ENCODE measurements at places on chromosomes 6 and 20.

GRCh38 chr6:17250237-17250636 is 30.9 kb upstream of the RBM24 start:
- no peak for DNase-seq

DNA sequence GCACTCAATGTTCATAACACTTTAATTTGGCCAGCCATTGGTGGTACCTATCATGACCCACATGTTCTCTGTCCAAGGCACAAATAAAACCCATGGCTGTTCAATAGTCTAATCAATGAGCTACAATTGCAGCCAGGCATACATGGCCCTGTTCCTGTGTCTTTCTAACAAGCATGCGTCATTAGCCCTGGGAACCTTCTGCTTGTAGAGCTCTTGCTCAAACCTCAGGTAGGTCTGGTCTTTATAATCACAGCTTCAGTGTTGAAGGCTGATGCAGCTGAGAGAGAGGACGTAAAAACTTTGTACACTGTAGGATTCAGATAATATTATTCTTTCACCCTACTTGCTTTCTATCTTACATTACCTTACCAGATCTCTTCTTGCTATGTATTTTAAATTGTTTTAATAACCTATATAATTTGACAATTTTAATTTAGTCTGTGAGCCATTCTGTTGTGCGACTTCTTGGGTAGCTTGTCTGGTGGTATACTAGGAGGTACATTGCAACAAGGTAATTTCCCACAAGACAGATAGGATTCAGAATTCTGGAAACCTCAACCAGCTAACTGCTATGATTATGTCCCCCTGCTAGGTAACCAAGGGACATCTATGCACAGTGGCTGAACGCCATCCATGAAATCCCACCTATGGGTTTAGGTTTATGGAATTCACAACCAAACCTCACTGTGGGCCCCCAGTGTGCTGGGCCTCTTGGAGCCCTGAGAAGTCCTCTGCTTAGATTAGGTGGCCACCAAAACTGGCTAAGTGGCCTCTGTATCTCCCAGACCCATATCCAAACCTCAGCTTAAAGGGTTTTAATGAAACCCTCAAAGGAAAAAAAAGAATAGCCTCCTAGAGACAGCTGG is 55.4 kb upstream of the RIPOR2 start:
- DNase-seq, result no peak

DNA sequence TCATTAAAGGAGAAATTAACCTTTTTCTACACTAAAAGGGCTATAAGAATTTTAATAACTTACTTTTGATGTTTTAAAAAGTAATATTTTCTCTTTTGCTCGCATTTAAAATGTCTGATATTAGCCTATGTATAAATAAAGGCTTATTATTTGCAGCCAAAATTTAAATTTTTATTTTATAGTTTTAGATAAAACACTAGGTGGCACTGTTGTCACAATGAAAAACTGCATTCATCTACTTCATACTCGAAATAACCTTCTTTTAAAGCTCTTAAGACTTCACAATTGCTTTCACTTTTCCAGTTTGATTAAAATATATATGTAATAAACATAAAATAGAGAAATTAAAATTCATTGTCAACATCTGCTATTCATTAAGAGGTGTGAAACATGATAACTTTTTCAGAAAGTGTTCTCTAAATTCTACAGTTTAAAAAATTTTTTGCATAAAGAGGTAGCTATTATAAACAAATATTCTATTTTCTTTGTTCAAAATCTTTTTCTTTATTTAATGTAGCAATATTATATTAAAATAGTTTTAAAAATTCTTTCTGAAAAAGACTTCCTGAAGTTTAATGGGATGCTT is 78.8 kb upstream of the DEFB112 start:
- peak; percentile 2 for DNase-seq

DNA sequence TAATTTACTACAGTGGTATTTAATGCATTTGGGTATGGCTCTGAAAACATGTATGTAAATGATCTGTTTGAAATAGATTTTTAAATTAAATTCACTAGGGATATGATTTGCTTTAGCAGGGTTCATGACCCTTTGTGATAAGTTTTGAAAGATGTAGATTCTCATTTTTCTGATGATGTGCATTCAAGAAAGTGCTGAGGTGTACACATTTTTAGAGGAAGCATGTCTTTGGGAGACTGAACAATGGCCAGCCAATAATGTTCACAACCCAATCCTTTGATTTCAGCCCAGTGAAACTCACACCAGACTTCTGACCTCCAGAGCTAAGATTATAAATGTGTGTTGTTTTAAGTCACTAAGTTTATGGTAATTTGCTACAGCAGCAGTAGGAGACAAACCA is 71.1 kb downstream of the TMEM244 start:
- DNase-seq, result no peak

- no peak for DNase-seq
Observed at GRCh38 chr20:10854976-10855375, 181.2 kb upstream of the JAG1 start.

DNA sequence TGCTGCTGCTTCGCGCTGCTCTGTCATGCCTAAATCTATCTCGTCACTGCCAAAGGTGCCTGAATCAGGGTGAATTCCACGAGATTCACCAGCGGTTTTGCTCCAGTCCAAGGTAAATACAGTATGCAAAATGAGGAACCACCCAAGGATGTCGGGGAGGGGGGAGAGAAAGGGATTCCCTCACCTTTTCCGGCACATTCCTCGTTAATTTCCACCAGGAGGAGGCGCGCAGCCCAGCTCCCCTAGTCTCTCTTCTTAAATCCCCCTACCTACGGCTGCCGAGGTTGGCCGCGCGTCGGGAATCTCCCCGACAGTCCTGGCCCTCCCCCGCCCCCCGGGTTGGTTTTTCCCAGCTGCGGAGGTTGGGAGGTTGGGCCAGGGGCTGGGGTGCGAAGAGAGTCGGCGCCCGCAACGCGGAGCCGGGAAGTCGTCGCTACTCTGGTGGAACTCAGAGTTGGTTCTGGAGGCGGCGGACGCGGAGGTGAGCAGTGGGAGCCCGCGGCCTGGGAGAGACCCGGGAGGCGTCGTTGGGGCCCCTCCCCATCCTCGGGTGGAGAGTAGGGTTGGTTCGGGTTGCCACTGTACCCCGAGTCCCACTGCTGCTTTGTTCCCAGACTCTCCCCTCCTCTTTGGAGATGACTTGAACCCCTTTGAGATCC is at the start of gene TPBG:
TPBG (plus strand) TSS at position 390 of the 659 bp plus-strand sequence. CDS start 1,145 bp downstream, outside the sequence.
- DNase-seq, result no peak

- DNase-seq, result no peak
Observed at GRCh38 chr6:71721642-71722041, 164.7 kb upstream of the RIMS1 start.

DNA sequence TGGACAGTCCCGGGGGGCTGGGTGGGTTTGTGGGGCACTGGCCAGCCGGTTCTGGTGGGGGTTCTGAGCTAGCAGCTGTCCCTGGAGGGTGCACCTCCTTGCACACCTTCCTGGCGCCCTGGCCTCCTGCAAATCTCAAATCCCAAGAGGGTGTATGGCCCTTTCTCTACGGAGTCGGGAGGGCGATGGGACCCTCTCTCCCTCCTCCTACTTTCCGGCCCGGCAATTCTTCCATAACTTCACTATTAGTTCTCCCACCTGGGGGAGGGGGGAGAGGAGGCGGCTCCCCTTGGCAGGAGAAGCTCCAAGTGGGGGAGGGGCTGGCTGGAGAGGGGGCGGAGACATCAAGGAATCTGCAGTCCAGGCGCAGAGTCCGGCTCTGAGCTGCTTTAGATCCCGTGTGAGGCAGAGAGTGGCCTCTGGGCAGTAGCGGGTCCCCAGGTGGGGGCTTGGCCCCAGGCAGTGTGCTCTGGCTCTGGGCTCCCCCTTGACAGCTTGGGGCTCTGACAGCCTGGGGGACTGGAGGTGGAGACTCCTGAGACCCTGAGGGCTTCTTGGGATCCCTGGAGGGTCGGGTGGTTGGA is 1.4 kb upstream of the LAMA5 start:
- DNase-seq, result no peak

DNA sequence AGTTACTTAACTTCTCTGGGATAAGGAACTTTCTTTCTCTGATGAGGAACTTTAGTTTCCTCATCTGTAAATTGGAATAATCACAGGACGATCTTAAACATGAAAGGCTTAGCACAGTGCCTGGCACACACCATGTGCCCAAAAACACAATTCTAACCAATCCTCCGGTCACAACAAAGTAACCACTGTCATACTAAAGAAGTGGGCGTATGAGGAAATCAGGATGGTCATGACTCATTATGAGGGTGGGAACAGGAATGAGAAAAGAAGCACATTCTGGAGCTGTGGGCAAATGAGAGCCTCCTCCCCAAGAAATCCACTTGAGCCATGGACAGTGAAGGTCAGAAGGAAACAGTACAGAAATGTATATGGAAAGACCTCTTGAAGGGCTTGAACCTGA is 82.9 kb downstream of the LRFN2 start:
- DNase-seq, result no peak

- no peak for DNase-seq
Observed at GRCh38 chr20:33656783-33657703, 5.1 kb upstream of the C20orf144 start.

DNA sequence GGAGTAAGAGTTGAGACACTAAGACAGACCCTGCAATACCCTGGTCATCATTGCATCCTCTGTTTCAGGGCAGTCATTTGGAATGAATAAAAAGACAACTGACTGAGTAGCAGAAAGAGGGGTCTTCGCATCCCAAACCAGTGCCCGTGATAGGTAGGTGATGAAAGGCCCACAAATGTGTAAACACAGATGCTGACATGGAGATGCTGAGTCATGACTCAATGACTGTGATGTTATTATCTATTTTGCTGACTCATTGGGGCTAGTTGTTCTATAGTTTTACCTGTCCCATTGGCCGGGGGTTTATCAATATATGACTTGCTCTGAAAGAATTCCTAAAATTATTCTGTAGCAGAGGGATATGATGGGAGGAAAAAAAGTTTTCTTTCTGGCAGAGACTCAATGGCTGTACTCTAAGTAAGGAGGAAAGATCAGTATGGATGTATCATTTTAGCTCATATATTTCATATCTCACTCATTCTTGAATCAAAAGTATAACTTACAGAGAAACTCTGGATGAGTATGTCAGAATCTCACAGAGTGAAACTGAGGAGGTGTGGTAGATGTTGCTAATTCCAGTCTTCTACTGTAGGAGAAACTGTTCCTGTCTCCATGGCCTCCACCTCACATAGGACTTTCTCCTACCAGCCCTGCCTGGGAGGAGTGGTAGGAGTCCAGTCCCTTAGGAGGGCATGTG is 119.9 kb upstream of the PREP start:
- DNase-seq, result peak; percentile 31

- DNase-seq, result no peak
Observed at GRCh38 chr6:17491416-17492142, 98.2 kb downstream of the CAP2 start.

- DNase-seq, result no peak
Observed at GRCh38 chr6:52457096-52457495, 37.0 kb downstream of the EFHC1 start.

DNA sequence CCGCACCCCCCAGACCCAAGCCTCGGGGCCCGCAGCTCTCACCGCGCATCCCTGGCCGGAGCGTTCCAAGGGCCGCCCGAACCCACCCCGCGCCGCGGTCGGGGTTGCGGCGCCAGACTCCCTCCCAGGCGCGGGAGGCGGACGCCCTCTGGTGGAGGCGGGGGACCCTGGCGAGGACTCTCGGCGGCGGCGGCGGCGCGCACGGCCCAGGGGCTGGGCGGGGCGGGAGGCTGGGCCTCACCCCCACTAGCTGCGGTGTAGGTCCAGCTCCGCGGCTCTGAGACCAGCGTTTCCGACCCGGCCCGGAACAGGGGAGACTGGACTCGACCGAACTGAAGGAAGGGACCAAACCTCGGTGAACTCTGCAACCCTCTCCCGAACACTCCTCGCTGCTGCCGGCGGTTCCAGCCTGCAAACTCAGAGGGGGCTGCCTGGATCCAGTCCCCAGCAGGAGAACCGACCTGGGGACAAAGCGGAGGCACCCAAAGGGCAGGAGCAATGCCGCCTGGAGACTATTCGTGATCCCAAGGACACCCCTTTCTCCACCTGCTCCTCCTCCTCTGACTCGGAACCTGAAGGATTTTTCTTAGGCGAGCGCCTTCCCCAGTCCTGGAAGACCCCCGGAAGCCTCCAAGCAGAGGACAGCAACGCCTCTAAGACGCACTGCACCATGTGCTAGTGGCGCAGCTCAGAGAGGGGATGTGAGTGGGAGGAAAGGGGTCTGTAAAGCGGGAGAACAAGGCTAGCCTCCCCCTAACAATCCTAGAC is 859 bp upstream of the TOMM6 start:
- DNase-seq, result peak; percentile 87

GRCh38 chr6:11770546-11771466 is 7.8 kb downstream of the ADTRP start:
- DNase-seq, result no peak

DNA sequence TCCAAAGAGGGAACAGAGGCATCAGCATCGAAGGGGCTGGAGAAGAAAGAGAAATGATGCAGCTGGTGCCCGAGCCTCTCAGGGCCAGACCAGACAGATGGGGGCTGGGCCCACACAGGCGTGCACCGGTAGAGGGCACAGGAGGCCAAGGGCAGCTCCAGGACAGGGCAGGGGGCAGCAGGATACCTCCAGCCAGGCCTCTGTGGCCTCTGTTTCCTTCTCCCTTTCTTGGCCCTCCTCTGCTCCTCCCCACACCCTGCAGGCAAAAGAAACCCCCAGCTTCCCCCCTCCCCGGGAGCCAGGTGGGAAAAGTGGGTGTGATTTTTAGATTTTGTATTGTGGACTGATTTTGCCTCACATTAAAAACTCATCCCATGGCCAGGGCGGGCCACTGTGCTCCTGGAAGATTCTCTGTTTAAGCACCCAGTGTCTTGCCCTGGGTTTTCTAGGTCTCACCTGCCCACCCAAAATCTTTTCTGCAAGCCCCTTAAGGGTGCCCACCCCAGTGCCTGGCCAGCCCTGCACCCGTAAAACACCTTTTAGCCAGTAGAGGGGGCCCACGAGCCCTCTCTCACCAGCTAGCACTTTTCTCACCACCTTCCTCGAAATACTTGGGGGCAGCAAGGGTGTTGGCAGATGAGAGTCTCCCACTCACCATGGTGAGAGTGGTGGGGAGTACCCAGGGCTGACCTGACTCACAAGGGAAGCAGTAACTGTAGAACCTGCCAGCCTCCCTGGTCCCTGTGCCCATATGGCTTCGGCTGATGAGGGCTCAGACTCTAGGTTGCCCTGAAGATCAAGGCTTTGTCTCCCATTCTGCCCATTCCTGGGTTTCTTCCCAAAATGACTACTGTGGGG is 35.7 kb upstream of the ID1 start:
- peak; percentile 56 for DNase-seq

DNA sequence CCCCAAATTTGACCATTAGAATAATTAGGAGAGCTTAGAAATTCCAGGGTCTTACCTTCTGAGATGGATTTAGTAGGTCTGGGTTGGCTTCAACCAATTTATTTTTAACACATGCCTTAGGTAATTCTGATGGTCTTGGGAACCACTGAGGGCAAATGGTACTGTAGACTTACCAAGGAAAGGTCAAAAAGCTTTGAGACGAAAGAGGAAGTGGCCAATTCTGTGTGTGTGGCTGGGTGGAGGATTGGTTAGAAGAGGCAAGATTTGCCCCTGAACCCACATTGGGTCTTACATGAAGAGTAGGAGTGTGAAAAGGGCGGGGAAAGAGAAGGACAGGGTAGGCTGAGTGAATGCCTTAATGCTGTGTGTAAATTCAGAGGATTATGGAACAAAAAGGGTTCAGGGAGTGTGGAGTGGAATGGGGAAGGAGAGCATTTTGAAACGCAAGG is 2.7 kb downstream of the ITCH start:
- peak; percentile 32 for DNase-seq

All from activated CD4-positive, alpha-beta T cell treated with anti-CD3 and anti-CD28 coated beads, Interleukin-2, Interleukin-4, amounts not matched to agents 100 ng/mL and 50 ng/mL, durations not matched to agents 16 hours and 8 hours (primary cell).